ENCODE measurements at places on chromosomes 2 and 18.

DNA sequence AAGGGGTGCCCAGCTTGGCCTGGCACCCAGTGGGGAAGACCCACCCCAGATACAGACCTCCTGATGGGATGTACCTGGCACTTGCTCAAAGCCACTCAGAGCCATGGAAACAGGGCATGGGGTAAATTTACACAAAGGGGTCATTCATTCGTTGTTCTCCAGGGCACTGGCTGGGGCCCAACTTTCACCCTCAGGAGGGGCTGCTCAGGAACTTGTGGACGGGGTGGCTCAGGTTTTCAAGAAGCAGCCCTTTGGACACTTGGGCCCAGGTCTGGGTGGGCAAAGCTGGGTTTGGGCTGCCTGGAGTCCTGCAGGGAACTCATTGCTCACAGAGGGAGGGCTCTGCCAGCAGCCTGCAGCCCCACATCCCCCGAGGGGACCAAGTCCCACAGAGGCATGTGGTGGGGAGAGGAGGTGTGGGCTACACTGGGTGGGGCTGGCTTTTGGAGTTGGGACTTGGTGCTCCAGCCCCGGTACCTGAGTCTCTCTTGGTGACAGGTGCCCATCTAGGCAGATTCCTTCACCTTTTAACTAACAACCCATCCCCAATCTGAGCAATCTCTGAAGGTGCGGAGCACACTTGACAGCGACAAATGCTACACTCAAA is 172.3 kb downstream of the CELF4 start:
- DNase-seq = no peak

GRCh38 chr18:34514238-34514637 is 195.9 kb upstream of the DTNA start:
- no peak for DNase-seq

GRCh38 chr18:62711781-62712180 is 3.6 kb upstream of the PHLPP1 start:
- no peak for DNase-seq

GRCh38 chr2:74740395-74740740 is 86.3 kb downstream of the SEMA4F start:
- no peak for DNase-seq

DNA sequence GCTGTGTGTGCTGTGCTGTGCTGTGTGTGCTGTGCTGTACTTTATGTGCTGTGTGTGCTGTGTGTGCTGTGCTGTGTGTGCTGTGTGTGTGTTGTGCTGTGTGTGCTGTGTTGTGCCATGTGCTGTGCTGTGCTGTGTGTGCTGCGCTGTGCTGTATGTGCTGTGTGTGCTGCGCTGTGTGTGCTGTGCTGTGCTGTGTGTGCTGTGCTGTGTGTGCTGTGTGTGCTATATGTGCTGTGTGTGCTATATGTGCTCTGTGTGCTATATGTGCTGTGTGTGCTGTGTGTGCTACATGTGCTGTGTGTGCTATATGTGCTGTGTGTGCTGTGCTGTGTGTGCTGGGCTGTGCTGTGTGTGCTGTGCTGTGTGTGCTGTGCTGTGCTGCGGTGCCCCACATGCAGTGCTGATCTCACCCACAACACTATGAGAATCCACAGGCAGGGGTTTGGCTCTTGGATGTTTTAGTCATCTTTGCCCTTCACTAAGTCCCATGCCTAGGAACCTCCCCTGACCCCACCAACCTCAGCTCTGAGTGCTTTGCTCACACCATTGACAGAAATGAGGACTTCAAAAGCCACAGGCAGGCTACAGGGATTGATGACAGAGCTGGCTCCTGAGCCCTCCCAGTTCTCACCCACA is 30.5 kb upstream of the MAL start:
- DNase-seq = no peak

GRCh38 chr18:10936176-10937053 is 213.0 kb downstream of the PIEZO2 start:
- DNase-seq = no peak

DNA sequence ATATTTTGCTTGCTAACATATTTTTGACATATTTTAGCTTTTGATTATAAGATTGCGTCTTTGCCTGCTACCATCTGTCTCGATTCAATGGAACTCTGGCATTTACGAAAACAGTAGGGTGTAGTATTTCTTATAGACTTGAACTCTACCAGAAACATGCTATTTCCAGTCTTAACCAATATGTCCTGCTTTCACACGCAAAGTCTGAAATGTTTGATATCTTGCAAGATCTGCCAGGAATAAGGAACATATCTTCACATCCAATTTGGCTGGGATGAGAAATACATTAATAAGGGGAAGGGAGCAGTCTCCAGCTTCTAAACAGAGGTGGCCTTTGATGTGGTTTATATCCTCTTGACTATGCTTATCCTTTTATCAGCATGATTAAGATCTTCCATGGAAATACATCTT is 299.4 kb downstream of the ZNF521 start:
- no peak for DNase-seq

- DNase-seq = no peak
Observed at GRCh38 chr2:72603481-72603880, 222.4 kb downstream of the EXOC6B start.

- no peak for DNase-seq
Observed at GRCh38 chr2:143474586-143474985, 345.4 kb downstream of the ARHGAP15 start.

- DNase-seq = no peak
Observed at GRCh38 chr2:56292951-56293350, 109.2 kb downstream of the CCDC85A start.

GRCh38 chr18:74132201-74132600 is 15.4 kb downstream of the FBXO15 start:
- no peak for DNase-seq

DNA sequence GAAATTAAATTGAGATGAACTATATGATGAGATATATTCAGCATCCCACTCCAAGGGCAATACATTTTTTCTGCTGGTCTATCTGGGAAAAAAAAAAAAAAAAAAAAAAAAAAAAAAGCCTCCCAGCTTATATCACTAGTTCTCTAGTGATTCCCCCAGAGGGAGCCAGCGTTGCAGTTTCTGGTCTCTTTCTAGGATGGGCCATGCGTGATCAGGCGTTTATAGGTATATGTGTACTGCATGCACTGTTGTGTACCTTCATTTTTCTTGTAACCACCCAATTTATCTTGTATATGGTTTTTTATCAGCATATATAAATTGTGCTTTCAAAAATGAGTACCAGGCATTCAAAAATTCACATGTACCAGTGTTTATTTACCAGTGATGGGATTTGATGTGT is 35.1 kb downstream of the DCDC2C start:
- DNase-seq = peak; percentile 18

DNA sequence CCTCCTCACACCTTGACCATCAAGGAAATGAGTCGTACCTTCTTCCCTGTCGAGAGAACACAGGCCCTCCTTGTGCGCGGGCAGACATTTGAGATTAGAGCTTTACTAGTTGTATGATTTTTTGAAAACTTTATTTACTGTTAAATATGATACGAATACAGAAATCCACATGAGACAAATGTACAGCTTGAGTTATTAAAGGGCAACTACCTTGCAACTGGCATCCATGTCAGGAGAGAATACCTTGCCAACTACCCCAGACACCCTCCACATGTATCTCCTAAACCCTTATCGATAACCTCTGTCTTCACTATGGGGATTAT is 28.3 kb downstream of the KLHL23 start:
- DNase-seq = no peak
